Dermis blood vessel endothelial cell (primary cell): ENCODE measurements at places on chromosomes 1 and 21. TPM values are rescaled to one million over a fixed set of nuclear protein-coding genes. Genes with fewer than 3 reads are reported as not detected.

GRCh38 chr1:153565529-153566374, at the start of gene S100A2:
TSS of gene S100A2 (minus strand) at chr1:153565844. CDS start at chr1:153563877, 1,967 bp downstream.
- DNase-seq = peak; percentile 85

GRCh38 chr1:161374373-161374772, 6.7 kb upstream of the CFAP126 start:
- peak; percentile 56 for DNase-seq

Gene AIRE
- not detected in 2 replicates for total RNA-seq

DNA sequence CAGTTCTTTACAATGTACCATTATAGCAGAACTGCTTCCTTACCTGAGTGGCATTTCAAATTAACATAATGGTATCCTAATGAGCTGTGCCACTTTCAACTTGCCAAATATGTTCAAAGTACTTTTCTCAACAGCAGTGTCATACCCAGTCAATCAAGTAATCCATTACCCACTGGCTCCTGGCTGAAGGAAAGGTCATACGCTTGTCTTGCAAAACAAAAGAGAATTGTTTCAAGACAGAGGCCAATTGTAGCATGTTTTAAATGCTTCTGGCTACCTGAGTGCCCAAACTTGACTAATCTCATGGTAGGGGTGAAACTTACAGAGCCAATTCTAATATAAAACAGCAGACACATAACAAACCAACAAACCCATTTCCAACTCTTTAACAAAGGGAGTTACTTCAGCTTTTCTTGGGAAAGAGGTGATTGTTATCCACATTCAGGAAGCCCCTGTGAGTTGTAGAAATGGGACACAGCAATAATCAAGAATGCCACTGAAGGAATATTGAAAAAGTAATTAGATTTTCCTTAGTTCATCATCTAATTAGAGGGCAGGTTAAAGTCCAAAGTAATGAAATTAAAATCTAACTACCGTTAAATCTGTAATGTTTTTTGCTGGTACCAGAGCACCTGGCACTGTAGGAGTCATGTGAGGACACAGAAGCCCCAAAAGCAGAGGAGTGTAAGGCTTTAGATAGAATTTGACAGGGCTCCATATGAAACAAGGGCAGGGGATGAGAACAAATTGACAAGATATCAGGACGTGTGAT, 241.9 kb downstream of the RWDD3 start:
- no peak for DNase-seq

Gene SUSD4
- total RNA-seq = 0.05 and 0.17 TPM in 2 replicates

GRCh38 chr1:64549464-64550239, 79.7 kb downstream of the CACHD1 start:
- DNase-seq = no peak
